CD4-positive, alpha-beta T cell treated with Interleukin-15 for 1 hour (primary cell): ENCODE measurements at places on chromosomes 6 and 20.

GRCh38 chr6:38170666-38171355, 351.3 kb downstream of the ZFAND3 start:
- DNase-seq: no peak

GRCh38 chr6:167094820-167095637, 27.9 kb upstream of the CCR6 start:
- peak; percentile 77 for DNase-seq

DNA sequence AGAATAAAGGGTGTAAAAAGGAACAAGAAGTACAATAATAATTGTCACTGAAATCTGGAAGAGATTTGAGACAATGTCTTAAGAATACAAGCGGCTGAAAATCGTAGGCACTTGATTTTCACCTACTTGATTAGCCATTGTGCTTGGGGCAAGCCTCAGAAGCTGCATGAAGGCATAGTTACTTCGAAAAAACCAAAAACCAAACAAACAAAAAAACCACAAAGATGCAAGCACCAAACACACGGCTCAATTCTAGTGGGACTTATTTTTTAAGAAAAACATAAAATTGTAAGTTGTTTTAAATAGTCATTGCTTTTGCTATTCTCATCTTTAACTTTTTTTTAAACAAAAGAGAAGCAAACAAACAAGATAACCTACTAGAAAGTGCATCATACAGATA, 235.6 kb downstream of the OGFRL1 start:
- no peak for DNase-seq

DNA sequence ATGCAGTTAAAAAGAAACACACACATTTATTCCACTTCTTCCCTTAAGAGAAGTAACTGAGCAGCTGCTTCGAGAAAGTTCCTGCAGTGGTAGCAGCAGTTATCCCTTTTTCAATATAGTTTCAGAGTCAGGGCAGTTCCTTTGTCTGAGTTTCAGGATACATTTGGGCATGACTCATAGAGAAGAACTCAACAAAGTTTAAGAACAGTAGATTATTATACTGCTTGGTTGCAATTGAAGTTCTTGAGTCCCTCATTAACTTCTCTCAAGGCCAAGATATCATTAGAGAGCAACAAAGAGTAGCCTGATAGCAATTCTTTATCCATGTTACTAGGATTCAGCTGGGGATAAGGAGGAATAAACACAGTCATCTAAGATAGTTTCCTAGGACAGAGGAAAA, 54.4 kb downstream of the TPD52L1 start:
- DNase-seq: no peak

DNA sequence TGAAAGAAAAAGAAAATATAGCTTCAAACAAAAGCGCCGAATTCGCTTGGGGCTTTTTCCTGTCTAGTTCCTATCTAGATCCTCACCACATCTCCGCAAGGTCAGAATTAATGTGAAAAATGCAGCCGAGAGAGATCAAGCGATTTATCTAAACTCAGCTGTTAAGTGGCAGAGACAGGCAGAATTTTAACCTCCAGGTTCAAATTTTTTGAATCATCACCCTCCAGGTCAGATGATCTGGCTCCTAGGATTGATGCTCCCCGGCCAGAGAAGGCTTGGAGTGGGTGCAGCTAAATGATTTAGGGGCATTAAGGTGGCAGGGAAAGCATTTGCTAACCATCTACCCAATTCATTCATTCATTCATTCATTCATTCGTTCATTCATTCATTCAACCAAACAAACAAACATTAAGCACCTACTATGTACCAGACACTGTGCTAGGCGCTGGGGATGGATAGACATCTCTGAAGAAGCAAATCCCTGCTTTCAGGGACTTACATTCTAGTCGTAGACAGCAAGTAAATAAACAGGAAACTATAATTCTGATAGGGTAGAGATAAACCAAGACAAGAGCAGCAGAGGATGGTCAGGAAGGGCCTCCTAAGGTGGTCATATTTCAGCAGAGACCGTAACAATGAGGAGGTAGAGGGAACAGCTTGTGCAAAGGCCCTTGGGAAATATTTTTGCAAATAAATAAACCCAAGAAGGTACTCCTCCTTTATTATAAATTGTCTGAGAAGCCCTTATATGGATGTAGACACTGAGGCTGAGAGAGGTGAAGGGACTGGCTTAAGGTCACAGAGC, 672 bp upstream of the UBE2V1 start:
- no peak for DNase-seq

DNA sequence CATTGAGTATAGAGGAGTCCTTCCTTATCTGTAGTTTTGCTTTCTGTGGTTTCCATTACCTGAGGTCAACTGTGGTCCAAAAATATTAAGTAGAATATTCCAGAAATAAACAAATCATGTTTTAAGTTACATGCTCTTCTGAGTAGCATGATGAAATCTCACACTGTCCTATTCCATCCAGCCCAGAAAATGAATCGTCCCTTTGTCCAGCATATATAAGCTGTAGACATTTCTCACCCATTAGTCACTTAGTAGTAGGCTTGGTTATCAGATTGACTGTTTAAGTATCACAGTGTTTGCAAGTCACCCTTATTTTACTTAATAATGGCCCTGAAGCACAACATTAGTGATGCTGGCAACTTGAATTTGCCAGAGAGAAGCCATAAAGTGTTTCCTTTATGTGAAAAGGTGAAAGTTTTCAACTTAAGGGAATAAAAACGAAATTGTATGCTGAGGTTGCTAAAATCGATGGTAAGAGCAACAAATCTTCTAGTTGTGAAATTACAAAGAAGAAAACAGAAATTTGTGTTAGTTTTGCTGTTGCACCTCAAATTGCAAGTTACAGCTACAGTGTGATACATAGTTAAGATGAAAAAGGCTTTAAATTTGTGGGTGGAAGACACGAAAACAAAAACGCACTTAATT, 198.6 kb upstream of the SIM1 start:
- no peak for DNase-seq

DNA sequence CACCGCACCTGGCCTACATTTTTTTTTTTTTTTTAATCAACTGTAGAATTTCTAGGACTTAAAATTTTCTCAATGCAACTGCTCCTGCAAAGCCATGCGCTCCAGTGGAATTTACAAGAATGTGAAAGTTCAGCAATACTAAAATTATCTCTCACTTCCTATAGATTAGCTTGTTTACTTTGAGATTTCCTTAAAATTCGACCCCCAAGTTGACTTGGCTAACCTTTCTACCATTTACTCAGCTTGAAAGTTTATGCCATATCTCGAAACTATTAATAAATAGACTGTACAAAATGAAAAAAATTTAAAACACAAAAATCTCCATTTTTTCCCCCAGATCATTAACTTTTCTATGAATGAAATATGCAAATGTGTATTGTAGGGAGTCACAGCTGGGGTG, 64.3 kb downstream of the ZBTB2 start:
- DNase-seq: no peak

DNA sequence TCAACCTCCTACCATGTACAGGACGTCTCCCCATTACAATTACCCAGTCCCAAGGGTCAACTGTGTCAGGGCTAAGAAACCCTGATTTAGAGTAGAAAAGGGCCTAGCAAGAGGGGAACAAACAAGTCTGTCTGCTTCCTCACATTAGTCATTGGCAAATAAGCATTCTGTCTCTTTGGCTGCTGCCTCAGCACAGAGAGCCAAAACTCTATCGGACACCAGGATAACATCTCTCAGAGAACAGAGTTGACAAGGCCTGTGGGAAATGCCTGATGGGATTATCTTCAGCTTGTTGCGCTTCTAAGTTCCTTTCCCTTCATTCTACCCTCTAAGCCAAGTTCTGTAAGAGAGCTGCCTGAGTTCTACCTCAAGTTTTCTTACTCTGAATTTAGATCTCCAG, 19.0 kb upstream of the VSX1 start:
- DNase-seq: no peak

DNA sequence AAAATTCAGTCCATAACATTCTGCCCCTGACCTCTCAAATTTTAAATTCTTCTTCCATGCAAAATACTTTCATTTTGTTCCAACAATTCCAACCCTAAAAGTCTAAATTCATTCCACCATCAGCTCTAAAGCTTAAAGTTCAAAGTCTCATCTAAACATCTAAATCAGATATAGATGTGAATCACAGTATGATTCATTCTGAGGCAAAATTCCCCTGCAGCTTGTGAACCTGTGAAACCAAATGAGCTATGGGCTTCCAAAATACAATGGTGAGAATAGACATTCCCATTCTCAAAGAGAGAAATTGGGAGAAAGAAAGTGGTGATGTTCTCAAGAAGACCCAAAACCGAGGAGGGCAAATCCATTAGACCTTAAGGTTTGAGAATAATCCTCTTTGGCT, 309.8 kb downstream of the HIVEP2 start:
- DNase-seq: no peak
